ENCODE measurements at places on chromosomes 5 and 9. TPM values are rescaled to one million over a fixed set of nuclear protein-coding genes. Genes with fewer than 3 reads are reported as not detected.

DNA sequence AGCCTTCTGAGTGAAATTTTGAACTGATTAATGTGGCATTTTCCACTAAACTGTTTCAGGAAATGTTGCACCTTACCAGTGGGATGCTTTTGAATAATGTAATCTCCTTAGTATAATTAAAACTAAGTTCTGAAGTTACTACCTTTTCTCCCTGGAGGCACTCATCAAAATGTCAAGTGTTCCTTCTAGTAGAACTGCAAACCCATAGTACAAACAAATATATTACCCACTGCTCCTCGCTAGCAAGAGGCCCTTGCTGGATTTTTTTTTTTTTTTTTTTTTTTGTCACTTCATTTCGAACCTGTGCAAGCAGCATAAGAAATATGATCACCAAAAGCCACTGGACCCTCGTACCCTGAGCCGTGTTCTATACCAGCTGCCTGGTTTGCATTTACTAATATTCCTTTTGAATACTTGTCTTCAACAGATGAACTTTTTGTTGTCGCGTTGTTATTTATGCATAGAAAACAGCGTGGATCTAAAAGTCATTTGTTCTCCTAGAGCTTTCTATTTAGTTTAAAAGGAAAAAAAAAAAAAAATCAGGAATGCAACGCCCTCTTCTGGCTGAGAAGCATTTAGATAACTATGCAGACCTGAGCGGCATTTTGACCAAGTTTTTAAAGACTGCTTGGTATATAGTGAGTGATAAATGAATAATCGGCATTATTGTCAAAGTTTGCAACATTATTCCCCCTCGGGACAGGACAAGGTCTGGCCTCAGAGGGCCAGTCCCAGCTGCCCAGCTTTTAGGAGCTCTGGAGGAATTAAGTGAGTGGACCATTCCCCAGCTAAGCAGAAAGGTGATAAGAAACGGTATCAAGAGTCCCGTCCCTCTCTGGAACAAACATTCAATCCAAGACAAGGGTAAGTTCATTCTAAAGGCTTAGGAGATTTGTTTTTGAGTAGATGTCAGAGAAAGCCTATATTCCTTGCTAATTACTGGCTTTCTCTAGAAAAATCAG, 162.5 kb upstream of the KIF2A start:
- peak; percentile 49 for DNase-seq

DNA sequence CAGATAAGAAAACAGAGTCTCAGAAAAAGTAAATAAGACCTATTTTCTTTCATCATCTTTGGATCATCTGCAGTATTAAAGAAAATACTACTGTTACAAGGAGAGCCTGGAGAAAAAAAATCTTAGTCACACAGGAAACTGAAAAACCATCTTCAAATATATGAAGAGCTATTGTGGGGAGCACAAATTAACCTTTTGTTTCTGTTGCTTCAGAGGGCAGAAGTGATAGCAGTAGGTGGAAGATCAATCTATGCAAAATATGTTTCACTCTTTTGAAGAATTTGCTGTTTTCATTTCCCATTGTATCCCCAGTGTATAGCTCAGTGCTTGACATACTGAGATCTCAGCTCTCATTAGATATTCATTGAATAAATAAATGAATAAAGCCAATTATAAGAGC, 13.1 kb upstream of the CEMIP2 start:
- DNase-seq = no peak

DNA sequence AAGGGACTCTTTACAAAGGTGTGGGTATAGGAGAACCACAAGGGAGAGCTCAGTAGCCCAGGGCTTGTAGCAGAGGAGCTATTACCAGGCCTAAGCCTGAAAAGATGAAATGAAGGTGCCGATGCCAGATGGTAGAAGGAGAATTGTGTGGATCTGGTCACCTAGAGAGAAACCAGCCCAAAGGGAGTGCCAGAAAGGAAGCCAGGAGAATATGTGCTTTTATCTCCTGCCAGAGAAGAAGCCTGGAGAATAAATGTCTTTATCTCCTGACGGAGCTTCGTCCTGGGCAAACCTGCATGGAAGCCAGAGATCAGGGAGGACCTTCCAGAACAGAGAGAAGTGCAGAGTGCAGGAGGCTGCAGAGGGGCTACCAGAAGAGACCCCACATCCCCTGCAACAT, 142.6 kb downstream of the MED10 start:
- DNase-seq = no peak

- no peak for DNase-seq
Observed at GRCh38 chr9:121067640-121068039, 7.1 kb upstream of the CNTRL start.

- peak; percentile 52 for DNase-seq
Observed at GRCh38 chr5:61274511-61274911, 57.5 kb upstream of the ZSWIM6 start.

GRCh38 chr5:150122158-150122510, 33.5 kb downstream of the PDGFRB start:
- no peak for DNase-seq

Gene CBY3
- 0.18 TPM for polyA plus RNA-seq

Gene SLC34A1
- polyA plus RNA-seq = not detected

Gene CFAP77
- 0.46 TPM for polyA plus RNA-seq

Gene PCDHGA11
- polyA plus RNA-seq = 0.64 TPM

All from cardiac muscle cell (in vitro differentiated cells and primary cell).